Right renal cortex interstitium (tissue), 3 donors: ENCODE measurements at places on chromosomes 1 and 21. TPM values are rescaled to one million over a fixed set of nuclear protein-coding genes. Genes with fewer than 3 reads are reported as not detected.

- no peak for DNase-seq
These were observed 22.8 kb upstream of the ELOA start for GRCh38 chr1:23720256-23720995.

- DNase-seq = no peak
These were observed 146.9 kb downstream of the AJAP1 start for GRCh38 chr1:4801192-4801924.

DNA sequence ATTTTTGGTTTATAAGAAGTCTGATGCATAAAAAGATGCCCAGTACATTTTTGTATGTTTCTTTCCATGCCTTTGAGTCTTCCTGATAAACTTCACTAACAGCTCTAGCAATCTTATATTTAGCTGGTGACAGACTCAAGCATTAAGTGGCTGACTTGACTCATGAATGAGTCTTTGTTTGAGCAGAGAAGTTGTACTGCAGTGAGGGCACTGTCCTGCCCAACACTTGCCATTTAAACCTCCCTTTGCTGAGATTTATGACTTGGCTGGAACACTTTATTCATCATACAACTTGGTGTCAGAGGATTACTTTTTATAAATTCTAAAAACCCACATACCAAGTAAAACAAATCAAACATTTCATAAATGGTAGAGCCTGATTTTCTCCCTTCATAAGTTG, 14.6 kb upstream of the CAMSAP2 start:
- DNase-seq = no peak

DNA sequence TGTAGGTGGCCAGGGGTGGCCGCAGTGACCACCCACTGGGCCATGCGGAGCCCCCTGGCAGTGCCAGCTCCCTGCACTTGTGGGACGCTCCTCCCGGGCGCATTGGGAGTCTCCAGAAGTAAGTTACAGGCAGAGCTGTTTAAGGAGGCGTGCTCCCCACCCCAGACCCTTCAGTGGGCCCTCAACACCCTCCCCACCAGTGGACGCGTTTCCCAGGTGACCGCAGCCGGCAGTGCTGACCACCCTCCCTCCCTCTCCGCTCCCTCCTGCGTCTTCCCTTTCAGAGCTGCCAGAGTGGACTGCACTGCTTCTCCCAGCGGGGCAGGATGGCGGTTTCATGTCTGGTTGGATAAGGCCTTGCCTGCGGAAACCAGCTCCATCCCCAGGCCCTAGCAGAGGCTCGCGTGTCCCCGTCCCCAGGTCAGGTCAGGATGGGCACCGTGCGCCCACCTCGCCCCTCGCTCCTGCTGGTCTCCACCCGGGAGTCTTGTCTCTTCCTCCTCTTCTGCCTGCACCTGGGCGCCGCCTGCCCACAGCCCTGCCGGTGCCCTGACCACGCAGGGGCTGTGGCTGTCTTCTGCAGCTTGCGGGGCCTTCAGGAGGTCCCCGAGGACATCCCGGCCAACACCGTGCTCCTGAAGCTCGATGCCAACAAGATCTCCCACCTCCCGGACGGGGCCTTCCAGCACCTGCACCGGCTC, 1.1 kb downstream of the LRRC3 start:
- DNase-seq = no peak

DNA sequence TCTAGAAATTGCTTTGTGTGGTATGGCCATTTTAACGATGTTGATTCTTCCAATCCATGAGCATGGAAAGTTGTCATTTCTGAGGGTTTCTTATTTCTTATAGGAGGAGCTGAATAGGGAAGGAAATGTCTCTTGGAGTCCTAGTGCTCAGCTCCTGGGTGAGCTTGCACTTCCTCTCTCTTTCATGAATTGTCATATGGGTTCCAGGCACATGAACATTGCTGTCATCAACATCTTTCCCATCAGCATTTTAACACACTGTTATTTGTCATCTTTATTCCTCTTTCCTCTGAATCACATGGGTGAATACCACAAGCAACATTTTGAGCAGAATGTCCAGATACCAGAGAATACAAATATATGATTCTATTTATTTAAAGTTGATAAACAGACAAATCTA, 23.4 kb downstream of the SLAMF6 start:
- DNase-seq = no peak

DNA sequence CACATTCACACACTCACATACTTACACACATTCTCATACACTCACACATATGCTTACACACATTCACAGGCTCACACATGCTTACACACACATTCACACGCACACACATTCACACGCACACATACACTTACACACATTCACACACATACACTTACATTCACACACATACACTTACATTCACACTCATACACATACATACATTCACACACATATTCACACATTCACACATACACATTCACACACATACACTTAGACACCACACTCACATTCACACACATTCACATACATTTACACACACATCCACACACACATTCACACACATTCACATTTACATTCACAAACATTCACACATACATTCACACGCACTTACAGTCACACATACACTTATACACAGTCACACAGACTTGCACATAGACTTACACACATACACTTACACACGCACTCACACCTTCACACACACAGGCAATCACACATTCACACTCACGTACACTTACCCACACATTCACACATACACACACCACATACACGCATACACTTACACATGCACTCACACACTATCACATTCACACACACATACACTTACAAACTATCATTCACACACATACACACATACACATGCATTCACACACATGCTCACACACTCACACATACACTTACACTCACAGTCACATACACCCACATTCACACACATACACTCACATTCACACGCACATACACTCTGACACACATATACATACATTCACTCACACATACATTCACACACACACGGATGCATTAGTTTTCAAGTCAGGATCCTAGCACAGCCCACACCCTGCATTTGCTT, 16.8 kb downstream of the PDE9A start:
- no peak for DNase-seq

DNA sequence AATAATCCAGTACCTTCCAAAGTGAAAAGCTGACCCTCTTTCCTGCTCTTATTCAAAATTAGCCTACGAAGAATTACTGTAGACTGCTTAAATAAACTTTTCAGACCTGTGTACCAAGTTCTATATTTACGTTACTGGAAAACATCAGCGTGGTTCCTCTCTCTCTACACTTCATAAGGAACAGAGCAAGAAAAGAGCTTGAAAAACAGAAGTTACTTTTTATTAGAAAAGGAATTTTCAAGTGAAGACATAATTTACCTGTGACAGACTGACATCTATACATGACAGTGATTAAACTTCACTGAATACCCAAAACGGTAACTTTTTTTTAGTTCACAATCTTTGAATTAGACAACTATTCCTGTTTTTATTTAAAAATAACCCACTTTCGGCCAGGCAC, 2.7 kb downstream of the ENAH start:
- no peak for DNase-seq

- no peak for DNase-seq
These were observed 258.3 kb upstream of the ADAMTS5 start for GRCh38 chr21:27225151-27225550.

- no peak for DNase-seq
These were observed 46.7 kb upstream of the PCBP3 start for GRCh38 chr21:45596704-45597318.

- DNase-seq = no peak
These were observed 27.5 kb upstream of the RSPO1 start for GRCh38 chr1:37662031-37662755.

DNA sequence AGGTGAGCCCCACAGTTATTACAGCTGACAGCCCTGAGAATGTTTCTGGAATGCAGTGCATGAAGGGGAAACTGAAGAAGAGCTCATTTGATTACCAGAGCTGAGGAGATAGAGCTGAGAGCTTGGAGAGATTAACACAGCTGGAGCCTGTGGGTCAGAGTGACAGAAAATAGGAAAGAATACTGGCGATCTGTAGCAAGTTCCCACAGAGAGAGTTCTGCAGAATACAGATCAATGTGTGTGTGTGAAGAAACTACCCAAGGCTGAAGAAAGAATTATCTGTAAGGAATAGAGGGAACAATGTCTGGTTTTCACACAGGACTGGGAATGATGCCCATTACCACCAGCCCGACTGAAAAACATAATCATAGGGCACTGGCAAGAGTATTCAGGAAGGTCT, 103.6 kb upstream of the SNX7 start:
- DNase-seq = no peak

GRCh38 chr1:110876748-110877341, 3.9 kb downstream of the CD53 start:
- no peak for DNase-seq

DNA sequence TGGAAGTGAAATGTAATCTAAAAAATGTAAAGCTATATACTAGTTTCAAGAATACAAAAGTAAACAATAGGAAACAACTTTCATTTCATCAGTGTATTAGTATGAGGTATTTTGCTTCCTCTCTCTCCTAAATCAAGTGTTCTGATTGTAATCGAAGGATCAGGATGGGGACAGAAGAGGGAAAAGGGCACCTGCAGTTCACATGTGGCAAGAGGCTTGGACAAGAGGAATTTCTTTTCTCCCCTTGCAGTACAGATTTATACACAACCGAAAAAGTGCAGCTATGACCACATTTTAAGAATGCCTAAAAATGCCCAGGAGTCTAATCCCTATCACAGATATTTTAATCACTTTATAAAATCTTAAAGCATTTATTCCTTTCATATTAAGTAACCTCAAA, 63.7 kb downstream of the NRIP1 start:
- DNase-seq = no peak

- no peak for DNase-seq
These were observed 497.7 kb downstream of the NPHP4 start for GRCh38 chr1:5494518-5494917.

DNA sequence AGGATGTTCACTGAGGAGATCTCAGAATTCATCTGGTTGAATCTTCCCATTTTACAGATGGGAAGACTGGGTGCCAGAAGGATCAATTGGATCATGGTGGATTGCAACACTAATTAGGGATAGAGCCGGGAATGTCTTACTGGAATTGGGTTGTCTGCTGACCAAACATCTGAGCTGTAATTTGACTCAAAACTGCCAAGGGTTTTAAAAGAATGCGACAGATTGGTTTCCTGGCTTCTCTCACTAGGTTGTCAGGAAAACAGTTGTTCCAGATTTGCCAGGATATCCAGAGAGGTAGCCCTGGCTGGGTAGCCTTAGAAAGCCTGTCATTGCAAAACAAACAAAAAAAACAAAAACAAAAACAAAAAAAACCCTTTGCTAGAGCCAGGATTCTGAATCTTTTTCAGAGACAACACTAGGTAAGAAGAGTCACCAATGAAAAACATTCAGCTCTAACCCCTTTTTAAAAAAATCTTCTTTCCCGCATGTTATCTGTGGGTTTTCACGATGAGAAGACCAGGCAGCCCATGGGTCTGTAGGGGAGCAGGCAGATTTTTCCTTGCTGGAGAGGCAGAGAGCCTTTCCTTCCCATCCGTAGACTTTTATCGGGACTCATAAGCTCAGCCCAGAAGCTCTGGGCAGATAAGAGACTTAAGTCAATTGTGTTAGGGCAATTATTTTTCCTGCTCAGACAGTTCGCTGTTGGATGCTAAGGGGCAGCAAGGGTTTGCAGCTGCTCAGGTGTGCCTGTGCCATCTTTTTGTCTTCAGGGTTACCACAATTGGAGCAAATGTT, 418.9 kb downstream of the PRDM2 start:
- no peak for DNase-seq

- no peak for DNase-seq
These were observed 19.3 kb downstream of the SH2D2A start for GRCh38 chr1:156797212-156797871.

DNA sequence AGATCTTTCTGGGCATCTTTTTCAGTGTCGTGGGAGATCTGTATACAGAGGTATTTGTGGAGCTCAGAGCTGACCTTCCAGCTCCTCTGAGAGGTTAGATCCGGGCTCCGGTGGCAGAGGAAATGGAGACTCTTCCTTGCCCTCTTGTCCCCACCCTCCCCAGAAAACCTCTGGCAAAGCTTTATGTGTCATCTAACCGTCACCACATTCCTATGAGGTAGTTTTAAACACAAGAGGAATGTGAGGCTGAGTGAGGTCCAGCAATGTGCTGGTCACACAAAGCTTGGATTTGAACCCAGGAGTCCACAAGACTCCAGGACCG, 1.2 kb downstream of the CD160 start:
- no peak for DNase-seq

GRCh38 chr1:25774921-25775771, 24.8 kb upstream of the SELENON start:
- no peak for DNase-seq

DNA sequence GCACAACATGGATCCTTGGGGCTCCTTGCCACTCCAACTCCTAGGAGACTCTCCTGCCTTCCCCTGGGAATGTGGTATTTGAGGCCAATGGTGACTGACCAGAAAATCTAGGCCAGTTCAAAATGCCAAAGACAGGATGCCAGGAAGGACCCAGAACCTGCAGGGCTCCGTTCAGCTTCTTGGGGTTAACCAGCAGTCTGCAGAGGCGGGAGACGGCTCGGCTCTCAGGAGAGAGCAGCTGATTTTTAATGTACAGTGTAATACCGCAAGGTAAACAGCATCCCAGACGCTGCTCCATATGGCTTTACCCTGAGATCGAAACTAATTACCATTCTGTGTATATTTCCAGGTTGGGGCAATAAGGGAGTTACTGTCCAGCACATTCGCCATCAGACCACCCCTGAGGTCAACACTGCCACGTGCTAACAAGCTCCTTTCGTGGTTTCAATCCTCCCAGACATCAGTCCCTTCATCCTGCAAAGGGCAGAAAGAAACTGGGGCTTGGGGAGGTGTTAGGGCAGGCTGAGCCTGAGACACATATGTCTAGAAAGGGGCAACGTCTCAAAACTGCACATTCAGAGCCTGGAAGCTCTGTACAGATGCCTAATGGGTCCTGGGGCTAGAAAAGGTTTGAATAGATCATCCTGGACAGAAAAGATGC, 16.7 kb downstream of the ITPKB start:
- no peak for DNase-seq

GRCh38 chr1:6152181-6152580, 27.9 kb downstream of the CHD5 start:
- no peak for DNase-seq

DNA sequence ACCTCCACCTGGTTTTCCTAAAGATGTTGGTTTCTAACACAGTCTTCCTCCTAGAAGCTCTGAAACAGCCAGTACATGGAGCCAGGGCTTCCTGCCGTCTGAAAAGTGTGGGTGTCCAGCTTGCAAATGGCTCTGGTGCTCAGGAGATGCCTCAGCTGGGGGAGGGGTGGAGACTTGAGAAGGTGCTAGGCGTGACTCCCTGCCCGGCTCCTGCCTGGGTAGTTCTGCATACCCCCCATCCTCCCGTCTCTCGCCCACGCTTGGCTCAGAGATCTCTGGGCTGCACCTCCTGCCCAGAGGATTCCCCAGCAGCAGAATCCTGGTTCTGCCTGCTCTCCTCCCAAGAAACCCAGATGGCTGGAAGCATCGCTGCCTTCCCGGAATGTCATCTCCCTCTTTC, 16.9 kb downstream of the STUM start:
- DNase-seq = no peak

The SHISA4 gene
- 14.8 TPM for polyA plus RNA-seq

The S100A1 gene
- 21.9 TPM for polyA plus RNA-seq

The MAB21L3 gene
- 0.98 TPM for polyA plus RNA-seq

The TMEM81 gene
- 3.9 TPM for polyA plus RNA-seq

The TMPRSS15 gene
- polyA plus RNA-seq = 0.29 TPM

The DRAXIN gene
- polyA plus RNA-seq = 0.80 TPM

The AGT gene
- 45.9 TPM for polyA plus RNA-seq

The ATXN7L2 gene
- 6.0 TPM for polyA plus RNA-seq

The CFAP126 gene
- 13.6 TPM for polyA plus RNA-seq

The HTR6 gene
- polyA plus RNA-seq = 1.3 TPM
